Fibroblast of gingiva (primary cell): ENCODE measurements at places on chromosomes 5 and 9.
A peak's percentile ranks its signal among the peaks of the same experiment; 100 is the strongest.

GRCh38 chr5:135156715-135157404 lies 122.8 kb upstream of the PITX1 start:
- DNase-seq: no peak

DNA sequence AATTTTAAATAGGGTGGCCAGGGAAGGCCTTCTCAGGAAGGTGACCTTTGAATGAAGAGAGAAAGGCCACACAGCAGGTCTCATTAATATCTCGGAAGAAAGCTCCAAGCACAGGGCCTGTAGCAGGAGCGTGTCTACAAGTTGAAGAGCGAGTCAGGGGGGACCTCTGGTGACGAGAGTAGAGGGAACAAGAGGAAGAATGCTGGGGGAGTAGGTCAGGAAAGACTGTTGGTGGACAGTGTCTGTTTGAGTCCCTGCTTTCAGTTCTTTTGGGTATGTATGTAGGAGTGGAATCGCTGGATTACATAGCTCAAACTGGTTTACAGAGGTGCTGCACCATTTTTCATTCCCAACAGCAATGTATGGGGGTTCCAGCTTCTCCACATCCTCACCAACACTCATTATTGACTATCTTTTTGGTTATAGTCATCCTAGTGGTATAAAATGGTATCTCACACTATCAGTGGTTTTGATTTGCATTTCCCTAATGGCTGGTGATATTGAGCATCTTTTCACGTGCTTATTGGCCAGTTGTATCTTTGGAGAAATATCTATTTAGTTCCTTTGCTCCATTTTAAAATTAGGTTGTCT lies 55.8 kb downstream of the NUP214 start:
- no peak for DNase-seq

GRCh38 chr9:98903961-98904411 lies 39.7 kb upstream of the COL15A1 start:
- no peak for DNase-seq

DNA sequence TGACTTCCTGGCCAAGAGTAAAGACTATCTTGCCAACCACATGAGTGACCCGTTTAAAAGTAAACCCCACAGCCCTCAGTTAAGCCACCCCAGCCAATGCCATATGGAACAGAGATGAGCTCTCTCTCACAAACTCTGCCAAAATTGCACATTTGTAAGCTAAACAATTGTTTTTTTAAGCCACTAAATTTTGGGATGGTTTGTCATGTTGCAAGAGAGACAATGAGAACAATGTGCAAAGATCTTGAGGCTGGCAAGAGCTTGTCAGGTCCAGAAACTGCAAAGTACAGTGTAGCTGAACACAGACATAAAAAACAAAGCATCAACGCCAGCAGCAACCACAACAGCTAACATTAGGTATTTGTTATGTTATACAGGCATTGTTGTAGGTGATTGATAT lies 27.8 kb downstream of the HOMER1 start:
- DNase-seq: peak; percentile 63

- no peak for DNase-seq
Observed at GRCh38 chr5:169736653-169737052, 99.6 kb downstream of the DOCK2 start.
